ENCODE measurements at places on chromosomes 1 and 21.

DNA sequence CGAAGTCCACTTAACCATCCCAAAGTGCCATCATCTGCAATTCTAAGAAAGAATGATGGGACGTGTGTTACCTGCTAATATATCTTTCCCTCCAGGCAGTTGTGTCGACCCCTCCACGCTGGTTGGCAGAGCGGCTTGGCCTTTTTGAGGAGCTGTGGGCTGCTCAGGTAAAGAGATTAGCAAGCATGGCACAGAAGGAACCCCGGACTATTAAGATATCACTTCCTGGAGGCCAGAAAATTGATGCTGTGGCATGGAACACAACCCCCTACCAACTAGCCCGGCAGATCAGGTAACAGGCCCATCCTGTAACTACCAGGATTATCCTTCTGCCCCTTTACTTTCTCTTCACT, 520 bp downstream of the TARS2 start:
- no peak for DNase-seq

GRCh38 chr1:66253330-66253921, 280.5 kb upstream of the SGIP1 start:
- no peak for DNase-seq

DNA sequence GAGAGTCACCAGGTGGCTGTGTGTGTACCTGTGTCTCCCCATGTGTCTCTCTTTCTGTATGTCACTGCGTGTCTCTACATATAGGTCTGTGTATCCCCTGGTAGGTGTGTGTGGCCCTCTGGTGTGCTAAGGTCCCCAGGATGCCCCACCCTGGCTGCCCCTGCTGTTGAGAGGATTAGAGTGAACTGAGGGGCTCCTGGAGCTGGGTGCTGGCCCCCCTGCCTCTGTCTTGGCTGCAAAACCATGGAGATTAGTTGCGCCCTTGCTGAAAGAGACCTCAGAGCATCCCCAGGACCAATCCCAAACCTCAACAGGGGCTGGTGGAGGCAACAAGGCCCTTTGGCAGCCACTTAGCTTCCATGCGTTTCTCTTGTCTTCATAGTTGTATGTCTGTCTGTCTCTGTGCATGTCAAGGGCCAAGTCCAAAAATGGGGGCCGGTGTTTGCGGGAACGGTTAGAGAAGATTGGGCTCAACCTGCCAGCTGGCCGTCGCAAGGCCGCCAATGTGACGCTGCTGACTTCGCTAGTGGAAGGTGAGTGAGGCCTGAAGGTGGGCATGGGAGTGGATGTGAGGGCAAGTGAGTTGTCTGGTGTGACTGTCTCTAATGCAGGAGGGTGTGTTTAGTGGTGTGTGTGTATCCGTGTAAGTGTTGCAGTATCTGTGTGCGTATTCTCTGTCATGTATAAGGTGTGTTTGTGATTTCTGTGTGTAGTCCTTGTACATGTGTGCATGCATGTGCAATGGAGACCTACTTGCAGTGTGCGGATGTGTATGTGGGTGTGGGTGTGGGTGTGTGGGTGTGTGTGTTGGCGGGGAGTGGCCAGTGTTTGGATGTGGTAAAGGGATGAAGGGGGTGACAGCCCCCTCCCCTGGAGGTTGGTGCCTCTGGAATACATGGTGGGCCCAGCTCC, 16.7 kb downstream of the TFAP2E start:
- no peak for DNase-seq

DNA sequence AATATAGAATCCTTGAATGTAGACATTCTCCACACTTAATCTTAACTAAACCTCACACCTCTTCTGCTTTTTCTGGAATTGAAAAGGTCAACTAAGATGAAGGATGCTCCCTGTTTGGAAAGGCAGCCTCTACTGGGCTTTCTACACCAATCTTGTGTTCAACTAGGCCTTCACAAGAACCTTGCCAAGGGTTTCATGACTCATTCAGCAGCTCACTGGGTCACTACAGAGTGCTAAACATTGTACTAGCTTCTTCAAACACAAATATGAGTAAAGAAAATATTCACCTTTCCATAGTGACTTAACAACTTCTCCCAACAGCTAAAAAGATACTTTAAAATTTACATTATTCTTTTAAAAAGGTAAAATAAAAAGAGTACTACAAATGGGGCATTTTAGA, 135.3 kb upstream of the PRMT6 start:
- no peak for DNase-seq

- DNase-seq: no peak
Observed at GRCh38 chr1:47232187-47232874, at the start of gene TAL1. Gene TAL1, minus strand, starts transcription at chr1:47232225. Its CDS starts 6,337 bp downstream, at chr1:47225888.

GRCh38 chr1:36134505-36135329, 9.7 kb upstream of the COL8A2 start:
- DNase-seq: no peak

GRCh38 chr1:43760745-43761317, 53.5 kb downstream of the ST3GAL3 start:
- DNase-seq: no peak

GRCh38 chr1:115647047-115647446, 5.3 kb downstream of the VANGL1 start:
- no peak for DNase-seq

DNA sequence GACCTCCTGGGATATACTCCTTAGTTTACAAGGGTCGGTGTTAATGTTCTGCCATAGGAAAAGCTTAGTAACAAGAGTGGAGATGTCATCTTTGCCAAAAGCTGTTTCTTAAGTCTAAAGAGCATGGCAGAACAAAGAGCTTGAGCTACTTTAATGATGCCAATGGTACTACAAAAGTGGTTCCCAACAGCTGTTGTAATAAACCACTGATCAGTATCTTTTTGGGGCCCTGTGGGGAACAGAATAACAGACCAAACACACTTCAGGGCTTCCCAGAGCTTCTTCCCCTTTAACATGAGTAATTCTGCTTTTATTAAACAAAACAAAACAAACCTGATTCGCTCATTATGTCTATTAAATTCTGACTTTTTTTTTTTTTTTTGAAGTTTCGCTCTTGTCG, 116.3 kb downstream of the NCAM2 start:
- no peak for DNase-seq

GRCh38 chr1:71920556-71920955, 361.8 kb downstream of the NEGR1 start:
- peak; percentile 9 for DNase-seq

DNA sequence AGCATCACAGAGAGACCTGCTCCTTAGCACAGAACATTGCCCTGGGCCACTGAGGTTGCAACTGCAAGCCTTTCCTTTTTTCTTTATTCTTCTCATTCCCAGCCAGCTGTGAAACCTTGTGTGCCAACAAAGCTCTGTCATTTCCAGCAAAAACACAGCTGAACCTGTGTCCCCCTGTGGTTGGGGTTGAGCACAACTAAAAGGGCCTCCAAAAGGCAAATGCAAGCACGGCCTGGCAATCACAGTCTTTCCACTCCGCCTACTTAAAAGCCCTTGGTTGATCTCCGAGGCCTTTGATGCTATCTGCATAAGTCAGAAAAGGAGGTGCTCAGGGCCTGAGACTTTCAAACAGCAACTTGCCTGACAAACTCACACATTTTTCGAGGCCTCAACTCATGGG, 32.7 kb downstream of the SUSD4 start:
- peak; percentile 83 for DNase-seq

DNA sequence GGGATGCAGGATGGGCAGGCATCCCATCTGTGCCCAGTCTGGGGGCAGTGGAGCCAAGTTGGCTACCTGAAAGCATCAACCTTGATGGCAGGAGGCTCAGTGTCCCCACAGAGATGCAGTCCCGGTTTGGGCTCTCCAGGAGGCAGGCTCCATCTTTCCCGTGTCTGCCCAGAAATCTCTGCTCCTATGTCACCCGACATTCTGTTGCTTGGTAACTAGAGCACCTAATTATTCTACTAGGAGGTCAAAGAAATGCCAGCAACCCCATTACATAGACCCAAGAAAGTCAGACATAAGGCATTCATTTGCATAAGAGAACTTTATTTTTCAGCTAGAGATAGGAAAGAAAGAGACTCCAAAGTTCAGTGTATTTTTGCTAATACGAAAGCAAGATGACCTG, 100.3 kb upstream of the BACE2 start:
- DNase-seq: no peak

DNA sequence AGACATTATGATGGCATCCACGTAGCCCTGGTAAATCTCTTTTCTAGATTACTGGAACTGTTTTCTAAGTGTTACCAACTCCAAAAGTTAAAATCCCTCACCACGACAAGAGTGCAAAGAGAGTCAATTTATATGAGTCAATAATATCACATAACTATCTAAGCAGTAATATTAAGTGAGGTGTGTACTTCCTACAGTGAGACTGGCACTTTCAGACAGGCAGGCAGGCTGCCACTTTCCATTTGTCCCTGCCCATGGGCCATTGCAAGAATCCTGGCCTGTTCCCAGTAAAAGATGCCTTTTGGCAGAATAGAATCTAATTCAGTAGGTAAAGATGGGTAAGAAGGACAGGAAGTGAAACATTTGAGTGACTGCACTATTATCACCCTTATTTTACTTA, 355.6 kb downstream of the PTBP2 start:
- DNase-seq: no peak

- DNase-seq: no peak
Observed at GRCh38 chr1:235093013-235093695, 35.5 kb downstream of the TOMM20 start.

DNA sequence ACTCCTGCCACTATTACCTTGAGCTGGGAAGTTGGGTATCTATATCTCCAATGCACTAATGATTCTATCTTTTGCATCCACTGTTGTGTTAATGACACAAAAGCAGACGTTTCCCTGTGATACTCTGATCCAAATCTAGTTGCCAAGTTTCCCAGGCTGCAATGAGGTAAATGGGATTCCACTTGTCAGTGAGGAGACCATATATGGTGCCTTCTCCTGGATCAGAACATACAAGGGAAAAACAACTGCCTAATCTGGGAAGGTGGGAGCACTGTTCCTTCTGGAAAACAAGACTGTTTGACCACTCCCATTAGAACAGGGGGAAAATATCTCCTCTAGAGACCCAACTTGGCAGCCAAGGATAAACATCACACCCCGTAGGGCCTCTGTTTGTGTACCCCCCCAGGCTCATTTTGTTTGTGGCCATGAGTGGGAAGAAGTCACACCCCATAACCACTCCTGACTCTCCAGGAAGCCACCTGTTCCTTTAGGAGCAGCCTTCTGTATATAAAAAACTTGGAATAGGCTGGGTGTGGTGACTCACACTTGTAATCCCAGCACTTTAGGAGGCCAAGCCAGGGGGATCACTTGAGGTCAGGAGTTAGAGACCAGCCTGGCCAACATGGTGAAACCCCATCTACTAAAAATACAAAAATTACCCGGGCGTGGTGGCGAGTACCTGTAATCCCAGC, 28.5 kb upstream of the SLC6A9 start:
- DNase-seq: no peak

- DNase-seq: no peak
Observed at GRCh38 chr1:54937469-54937868, 43.0 kb upstream of the TMEM61 start.

DNA sequence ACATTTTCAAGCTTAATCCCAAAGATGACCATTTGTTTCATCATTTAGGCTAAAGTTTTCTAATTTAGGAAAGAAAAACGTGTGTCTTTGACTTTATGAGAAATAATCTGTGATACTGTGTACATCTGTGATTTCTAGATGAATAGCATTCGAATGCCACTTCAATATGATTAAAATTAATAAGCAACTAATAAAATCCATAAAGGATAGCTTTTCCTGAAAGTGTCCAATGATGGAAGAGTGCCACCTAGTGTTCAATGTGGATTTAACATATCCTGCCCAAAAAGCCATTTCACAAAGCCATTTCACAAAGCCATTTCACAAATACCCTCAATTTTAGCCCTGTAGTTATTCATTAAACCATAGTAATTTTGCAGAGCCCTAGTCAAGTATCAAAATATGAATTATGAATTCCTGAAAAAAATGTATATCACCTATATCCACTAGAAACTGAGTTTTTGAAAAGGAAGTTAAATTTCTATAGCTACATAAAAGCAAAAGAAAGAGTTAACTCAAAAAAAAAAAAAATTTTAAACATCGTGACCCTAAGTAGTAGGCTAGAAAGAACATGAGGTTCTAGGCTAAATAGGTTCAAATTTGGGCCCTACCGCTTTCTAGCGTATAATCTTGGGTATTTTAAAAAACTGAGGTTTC, 19.1 kb downstream of the NME7 start:
- DNase-seq: peak; percentile 62

DNA sequence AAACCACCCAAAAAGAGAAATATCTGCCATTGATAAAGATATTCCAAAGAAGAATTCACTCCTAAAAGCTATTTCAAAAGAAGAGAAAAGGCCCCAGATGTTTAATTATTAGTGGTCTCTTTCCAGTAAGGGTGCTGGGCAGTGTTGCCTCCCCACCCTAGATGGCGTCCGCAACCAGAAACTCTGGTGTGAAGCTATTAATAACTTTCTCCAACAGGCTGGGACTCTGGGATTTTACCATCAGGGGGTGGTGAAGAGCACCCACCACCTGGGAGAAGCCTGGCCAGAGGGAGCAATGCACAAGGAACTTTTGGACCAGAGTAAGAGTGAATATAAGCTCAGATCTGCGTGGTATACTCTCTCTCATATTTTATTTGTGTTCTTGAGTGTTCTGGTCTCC, 115.4 kb upstream of the TIAM1 start:
- no peak for DNase-seq

GRCh38 chr1:219419065-219419464, 193.8 kb downstream of the ZC3H11B start:
- DNase-seq: no peak

DNA sequence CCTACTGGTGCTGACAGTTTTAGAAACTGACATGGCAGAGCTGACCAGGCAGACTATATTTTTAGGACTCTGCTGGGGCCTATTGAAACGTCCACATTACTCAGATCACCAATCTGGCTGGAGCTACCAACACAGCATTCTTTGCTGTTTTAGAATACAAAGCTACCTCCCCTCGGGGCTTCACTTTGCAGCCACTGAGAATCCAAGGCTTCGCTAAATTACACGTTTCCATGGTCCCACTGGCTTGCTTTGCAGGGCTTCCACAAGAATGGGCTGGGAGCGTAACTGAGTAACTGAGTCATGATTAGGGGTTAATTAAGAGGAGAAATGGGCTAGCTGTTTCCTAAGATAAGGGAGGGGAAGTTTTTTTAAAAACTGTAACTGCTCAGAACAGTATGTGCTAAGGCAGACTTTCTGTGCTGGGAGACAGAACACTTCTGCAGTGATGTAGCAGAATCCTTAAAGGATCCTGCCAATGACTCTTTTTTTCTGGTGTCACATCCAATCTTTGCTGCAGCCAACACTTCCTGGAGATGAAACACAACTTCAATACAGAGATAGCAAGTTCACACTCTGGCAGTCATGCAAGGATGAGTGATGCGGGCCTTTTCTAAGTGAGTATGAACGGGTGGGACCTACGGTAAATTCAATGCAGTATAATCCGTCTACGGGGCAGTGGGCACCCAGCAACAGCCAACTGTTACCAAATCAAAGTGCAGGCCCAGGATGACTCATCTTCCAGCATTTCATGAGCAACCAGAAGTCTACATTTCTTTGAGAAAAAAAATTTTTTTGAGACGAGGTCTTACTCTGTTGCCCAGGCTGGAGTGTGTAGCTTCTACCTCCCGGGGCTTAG, 21.5 kb downstream of the NDUFS5 start:
- DNase-seq: no peak

GRCh38 chr1:221444346-221444745, 297.5 kb downstream of the DUSP10 start:
- no peak for DNase-seq
